CD4-positive, alpha-beta T cell treated with Interleukin-17A for 1 hour (primary cell): ENCODE measurements at places on chromosomes 3 and 15.

- DNase-seq: no peak
Observed at GRCh38 chr3:66038726-66039589, at the start of gene MAGI1. MAGI1 (minus strand) TSS chr3:66038918; CDS start chr3:66038308, 610 bp downstream.

GRCh38 chr15:70142322-70143191, 44.8 kb upstream of the TLE3 start:
- peak; percentile 19 for DNase-seq

GRCh38 chr3:12158387-12159226, at the start of gene TIMP4:
TIMP4 (minus strand) TSS chr3:12158912; CDS start chr3:12158840, 72 bp downstream.
- no peak for DNase-seq

GRCh38 chr3:194598771-194599557, 34.3 kb downstream of the TMEM44 start:
- no peak for DNase-seq

DNA sequence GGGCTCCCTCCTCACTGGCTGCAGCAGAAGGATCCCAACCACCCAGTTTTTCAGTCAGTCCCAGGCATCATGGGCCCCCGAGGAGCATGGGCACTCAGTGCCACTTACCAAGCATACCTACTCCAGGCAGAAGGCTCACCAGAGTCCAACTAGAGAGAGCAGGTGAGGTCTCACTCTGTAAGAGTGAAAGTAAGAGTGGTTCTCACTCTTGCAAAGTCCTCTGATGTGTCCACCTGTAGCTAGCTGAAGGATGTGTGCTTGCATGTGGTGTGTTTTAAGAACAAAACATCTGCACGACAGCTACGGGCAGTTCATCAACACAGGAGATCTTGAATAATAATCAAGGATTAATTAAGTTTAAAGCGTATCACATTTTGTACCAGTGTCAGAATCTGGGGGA, 49.7 kb downstream of the CCK start:
- DNase-seq: peak; percentile 17

DNA sequence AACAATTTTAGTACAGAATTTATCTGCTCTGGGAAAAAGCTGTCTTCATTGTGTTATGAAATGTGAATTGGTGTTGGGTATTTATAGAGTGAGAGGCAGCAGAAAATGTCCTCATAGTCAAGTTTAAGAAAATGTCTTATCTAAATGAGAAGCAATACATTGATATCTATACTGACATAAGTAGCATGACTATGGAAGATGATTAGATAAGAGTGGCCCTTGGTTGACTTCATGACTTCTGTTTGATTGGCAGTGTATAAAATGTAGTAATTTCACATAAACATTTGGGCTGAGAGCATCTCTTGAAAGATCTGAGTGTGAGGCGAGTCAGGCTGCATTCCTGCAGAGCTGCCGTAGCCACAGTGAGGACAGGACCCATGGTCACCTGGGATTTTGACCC, 19.4 kb downstream of the MCTP2 start:
- DNase-seq: no peak

DNA sequence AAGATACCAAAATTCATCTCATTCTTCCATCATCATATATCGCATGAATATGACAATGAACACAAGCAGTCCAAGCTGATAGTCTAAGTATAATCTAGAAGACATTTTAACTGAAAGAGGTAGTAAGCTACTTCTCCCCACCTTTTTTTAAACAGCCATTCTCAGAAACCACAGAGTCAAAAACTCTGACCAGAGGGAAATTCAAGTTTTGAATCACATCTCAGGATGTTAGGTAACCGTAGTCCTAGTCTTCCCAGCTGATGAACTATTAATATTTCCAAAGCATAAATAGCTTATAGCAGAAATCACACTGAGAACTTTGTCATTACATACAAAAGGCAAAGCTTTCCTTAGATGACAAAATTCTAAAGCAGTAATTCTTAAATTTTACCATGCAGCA, 25.8 kb downstream of the NPTN start:
- DNase-seq: no peak

GRCh38 chr15:38351466-38351865, 98.8 kb downstream of the SPRED1 start:
- no peak for DNase-seq

DNA sequence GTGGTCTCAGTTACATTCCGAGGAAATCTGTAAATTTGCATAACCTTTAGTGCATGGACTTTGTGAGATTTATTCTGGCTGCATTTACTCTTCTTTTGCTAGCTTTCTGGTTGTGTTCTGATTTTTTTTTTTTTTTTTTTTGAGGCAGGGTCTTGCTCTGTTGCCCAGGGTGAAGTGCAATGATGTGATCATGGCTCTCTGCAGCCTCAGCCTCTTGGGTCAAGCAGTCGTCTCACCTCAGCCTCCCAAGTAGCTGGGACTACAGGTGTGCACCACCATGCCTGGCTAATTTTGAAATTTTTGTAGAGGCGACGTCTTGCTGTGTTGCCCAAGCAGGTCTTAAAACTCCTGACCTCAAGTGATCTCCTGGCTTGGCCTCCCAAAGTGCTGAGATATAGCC, 12.6 kb downstream of the RAB5A start:
- DNase-seq: no peak

- DNase-seq: no peak
Observed at GRCh38 chr3:39106851-39107387, 508 bp downstream of the GORASP1 start.

- DNase-seq: no peak
Observed at GRCh38 chr3:106809623-106810299, 567.5 kb upstream of the CCDC54 start.

- peak; percentile 82 for DNase-seq
Observed at GRCh38 chr15:43776718-43777266, at the start of gene ELL3. ELL3 (minus strand) TSS chr15:43776966; CDS start chr15:43776901, 65 bp downstream.

DNA sequence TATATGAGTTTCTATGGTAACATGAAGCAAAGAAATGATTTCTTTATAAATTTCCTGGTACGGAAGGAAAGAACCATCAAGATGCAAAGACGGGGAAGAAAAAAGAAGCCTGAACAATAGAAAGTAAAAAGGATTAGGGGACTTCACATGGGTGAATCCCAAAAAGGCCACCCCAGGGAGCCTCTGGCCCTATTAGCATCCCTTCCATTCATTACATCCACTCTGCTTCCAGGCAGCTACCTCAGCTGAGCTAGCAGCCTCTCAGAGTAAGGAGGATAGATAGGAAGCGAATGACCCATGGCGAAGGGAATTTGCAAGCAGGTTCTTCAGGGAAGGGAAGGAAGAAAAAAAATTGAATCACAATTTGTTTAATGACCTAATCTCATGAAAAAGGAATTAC, 81.6 kb downstream of the GABRB3 start:
- DNase-seq: no peak
